Transverse colon (tissue), 4 donors: ENCODE measurements at places on chromosomes 6 and 20. TPM values are rescaled to one million over a fixed set of nuclear protein-coding genes. Genes with fewer than 3 reads are reported as not detected.

GRCh38 chr20:44542890-44543289, 21.0 kb upstream of the SERINC3 start:
- H3K36me3 ChIP-seq, result no peaks in the 10 kb centered on the region
- peaks cover 25% of the 10 kb centered on the region for H3K4me1 ChIP-seq
- H3K27ac ChIP-seq, result peak overlapping the region; percentile 62
- H3K4me3 ChIP-seq, result no peak overlapping the region
- no peak for DNase-seq

The GPX5 gene
- total RNA-seq, result not detected

The CLDN20 gene
- total RNA-seq, result not detected

- no peaks in the 10 kb centered on the region for H3K27me3 ChIP-seq
- H3K27ac ChIP-seq, result no peak overlapping the region
- no peaks in the 10 kb centered on the region for H3K36me3 ChIP-seq
- no peak for DNase-seq
- no peak overlapping the region for H3K4me3 ChIP-seq
Measured at GRCh38 chr6:20722455-20722854, 188.2 kb downstream of the CDKAL1 start.

GRCh38 chr6:166612471-166612881, 14.6 kb downstream of the RPS6KA2 start:
- H3K27me3 ChIP-seq, result no peaks in the 10 kb centered on the region
- no peak overlapping the region for H3K4me3 ChIP-seq
- no peaks in the 10 kb centered on the region for H3K4me1 ChIP-seq
- H3K27ac ChIP-seq, result peak overlapping the region; percentile 8
- H3K36me3 ChIP-seq, result no peaks in the 10 kb centered on the region

DNA sequence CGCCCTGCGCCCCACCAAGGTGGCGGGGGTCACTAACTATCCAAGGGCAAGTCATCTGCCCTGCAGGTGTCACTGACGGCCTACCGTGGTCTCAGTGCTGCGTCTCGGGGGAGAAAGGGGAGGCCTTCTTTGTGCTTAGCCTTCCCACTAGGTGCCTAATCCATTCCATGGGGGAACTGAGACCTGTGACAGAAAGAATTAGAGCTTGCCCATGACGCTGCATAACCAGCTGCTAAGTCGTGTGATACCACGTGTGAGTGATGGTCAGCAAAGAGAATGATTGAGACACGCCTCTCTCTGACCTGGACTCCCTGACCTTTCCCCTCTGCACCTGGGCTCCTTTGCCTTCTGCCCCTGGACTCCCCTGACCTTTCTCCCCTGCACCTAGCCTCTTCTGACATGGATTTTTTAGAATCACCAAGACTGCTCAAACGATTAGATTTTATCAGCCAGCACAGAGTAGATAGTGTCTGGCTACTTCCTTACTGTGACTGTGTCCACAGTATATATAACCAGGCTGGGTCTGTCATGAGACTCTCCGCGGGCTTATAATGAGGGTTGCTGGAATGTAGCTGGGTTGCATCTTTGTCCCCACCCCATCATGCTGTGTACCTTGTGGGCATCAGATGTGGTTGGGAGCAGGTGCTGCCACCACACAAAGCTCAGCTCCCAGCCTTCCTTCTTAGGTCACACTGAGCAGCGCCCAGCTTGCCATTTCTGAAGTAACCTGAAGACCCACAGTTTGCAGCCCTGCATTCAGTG, 140.6 kb downstream of the TMEM242 start:
- H3K27ac ChIP-seq, result peak overlapping the region; percentile 57
- no peak for DNase-seq
- H3K4me3 ChIP-seq, result no peak overlapping the region

The MCHR2 gene
- not detected for total RNA-seq

- H3K27ac ChIP-seq, result no peak overlapping the region
- H3K36me3 ChIP-seq, result no peaks in the 10 kb centered on the region
- H3K4me3 ChIP-seq, result no peak overlapping the region
- H3K4me1 ChIP-seq, result no peaks in the 10 kb centered on the region
- no peaks in the 10 kb centered on the region for H3K27me3 ChIP-seq
Measured at GRCh38 chr20:11987526-11987925, 69.8 kb downstream of the BTBD3 start.

DNA sequence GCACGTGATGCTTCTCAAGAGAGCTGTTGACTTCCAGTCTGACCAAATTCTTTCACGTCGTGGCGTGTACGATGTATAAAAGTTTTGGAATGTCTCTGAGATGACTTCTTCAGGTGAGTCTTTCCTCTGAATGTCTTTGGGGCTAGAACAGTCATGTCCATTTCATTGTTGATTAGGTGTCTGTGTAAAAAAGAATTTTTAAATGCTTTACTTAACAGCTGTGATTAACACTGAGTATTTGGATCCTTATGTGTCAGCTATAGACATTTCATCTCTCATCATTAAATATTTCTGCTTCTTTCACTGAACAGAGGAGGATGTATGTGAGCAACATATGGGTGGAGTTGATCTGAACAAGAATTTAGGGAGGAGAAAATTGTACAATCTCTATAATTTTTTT, 29.3 kb upstream of the KIF13A start:
- H3K27me3 ChIP-seq, result no peaks in the 10 kb centered on the region
- H3K36me3 ChIP-seq, result no peaks in the 10 kb centered on the region
- no peak overlapping the region for H3K27ac ChIP-seq
- no peak for DNase-seq

DNA sequence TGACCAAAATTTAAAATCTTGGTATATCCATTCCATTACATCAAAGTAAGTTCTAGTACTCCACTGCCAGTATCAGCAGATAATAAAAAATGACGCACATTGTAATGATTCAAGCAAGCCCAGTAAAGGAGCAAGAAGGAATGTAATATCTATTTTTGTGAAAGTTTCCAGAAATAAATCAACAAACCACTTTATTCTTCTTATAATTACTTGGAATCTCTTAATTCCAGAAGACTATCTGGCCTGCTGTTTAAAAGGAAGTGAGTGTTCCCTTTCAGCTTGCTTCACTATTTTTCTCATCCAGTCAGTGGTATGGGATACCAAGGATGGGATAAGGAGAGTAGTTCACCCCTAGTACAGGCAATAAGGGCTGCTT, 42.2 kb upstream of the DSE start:
- peaks cover 7% of the 10 kb centered on the region for H3K4me1 ChIP-seq
- DNase-seq, result no peak
- H3K4me3 ChIP-seq, result no peak overlapping the region
- peak overlapping the region; percentile 41 for H3K27ac ChIP-seq
- no peaks in the 10 kb centered on the region for H3K36me3 ChIP-seq
- H3K27me3 ChIP-seq, result no peaks in the 10 kb centered on the region

GRCh38 chr6:134519465-134519864, 201.6 kb upstream of the SGK1 start:
- no peaks in the 10 kb centered on the region for H3K4me1 ChIP-seq
- H3K4me3 ChIP-seq, result no peak overlapping the region
- H3K27ac ChIP-seq, result no peak overlapping the region
- DNase-seq, result no peak

DNA sequence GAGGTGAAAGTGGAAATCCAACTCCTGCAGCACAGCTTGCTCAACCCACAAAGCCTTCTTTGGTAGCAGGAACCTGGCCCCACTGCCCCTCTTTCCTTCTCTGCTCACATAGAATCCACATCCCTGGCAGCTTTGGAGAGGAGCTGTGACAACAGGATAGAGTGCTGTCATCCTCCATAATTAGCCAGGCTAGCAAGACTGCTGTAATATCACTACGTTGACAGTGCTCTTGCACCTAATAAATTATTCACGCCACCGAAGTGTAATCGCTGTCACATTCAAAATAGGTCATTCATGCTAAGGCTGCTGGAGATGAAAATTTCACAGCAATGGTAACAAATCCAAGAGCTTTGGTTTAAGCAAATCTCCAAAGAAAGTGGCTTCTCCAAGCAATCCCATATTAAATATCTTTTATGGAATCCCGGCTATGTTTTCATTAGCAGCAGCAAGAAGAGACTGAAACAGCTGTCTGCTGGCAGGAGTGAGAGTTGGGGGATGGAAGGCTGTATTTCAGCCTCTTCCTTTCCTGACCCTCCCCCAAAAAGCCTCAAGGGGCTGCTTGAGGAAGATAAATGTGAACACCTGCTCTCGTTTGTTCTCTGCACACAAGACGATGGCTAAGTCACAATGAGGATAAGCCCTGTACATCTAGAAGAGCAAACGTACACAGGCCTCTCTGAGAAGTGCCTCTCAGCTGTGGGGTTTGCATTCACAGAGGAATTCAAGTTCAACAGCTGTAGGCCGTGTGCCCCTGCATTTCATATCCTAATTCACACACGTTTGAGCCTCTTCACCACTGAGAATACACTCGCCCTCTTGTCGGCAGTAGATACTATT, 16.5 kb downstream of the RIPOR2 start:
- H3K4me1 ChIP-seq, result peaks cover 3% of the 10 kb centered on the region
- no peak overlapping the region for H3K4me3 ChIP-seq
- no peak for DNase-seq
- H3K27ac ChIP-seq, result no peak overlapping the region

DNA sequence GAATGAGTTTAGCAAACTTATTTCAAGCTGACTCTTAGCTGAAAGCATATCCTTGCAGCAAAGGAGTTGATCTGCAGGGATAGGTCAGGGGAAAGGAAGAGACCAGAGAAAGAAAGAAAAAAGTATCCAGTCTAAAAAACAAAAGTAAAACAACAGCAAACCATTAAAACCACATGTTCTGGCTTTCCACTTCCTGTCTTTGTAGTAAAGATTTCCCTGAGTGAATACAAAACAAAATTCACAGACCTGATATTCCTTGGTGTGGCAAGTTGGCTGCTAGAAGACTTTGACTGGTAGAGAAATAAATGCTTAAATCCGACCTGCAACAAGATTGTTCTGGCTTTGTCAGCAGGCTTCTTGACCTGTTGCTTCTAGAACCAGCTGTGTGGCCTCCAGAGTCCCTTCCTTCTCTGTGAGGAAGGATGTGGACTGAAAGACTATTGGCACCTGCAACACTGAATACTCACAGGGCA, 23.4 kb upstream of the MCM3 start:
- H3K27ac ChIP-seq, result peak overlapping the region; percentile 37
- peaks cover 29% of the 10 kb centered on the region for H3K4me1 ChIP-seq
- DNase-seq, result no peak
- no peaks in the 10 kb centered on the region for H3K36me3 ChIP-seq

The MDFI gene
- total RNA-seq, result not detected

The ELOVL2 gene
- total RNA-seq, result 0.16 TPM

The SRXN1 gene
- 26.2 TPM for total RNA-seq

The RSPH9 gene
- not detected for total RNA-seq

DNA sequence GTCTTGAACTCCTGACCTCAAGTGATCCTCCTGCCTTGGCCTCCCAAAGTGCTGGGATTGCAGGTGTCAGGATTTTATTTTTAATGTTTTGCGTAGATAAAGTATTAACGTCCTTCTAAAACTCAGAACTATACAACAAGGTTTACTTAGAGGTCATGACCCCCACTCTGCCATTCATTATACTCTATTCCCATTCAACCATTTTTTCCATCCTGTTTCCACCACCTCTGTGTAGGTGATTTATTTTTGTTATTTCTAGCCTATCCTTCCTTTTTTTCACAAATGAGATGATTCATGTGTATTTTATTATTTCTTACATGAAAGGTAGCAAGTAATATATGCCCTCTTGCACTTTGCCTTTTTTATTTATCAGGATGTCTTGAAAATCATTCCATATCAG, 138.1 kb downstream of the FARS2 start:
- H3K27ac ChIP-seq, result no peak overlapping the region
- H3K27me3 ChIP-seq, result no peaks in the 10 kb centered on the region
- no peaks in the 10 kb centered on the region for H3K36me3 ChIP-seq
- H3K4me3 ChIP-seq, result no peak overlapping the region

GRCh38 chr6:161225681-161226008, 48.2 kb downstream of the AGPAT4 start:
- no peaks in the 10 kb centered on the region for H3K36me3 ChIP-seq
- no peaks in the 10 kb centered on the region for H3K4me1 ChIP-seq
- DNase-seq, result no peak
- no peak overlapping the region for H3K27ac ChIP-seq
- no peak overlapping the region for H3K4me3 ChIP-seq

GRCh38 chr20:48781634-48782033, 46.2 kb downstream of the PREX1 start:
- H3K4me1 ChIP-seq, result no peaks in the 10 kb centered on the region
- H3K27me3 ChIP-seq, result no peaks in the 10 kb centered on the region
- no peaks in the 10 kb centered on the region for H3K36me3 ChIP-seq
- DNase-seq, result no peak
